NCI-H1417 treated with DMSO at 0.1 percent for 48 hours (cell line): ENCODE measurements at places on chromosomes 1 and 21.

- DNase-seq = peak; percentile 55
Observed at GRCh38 chr1:205456868-205457745, 1.3 kb upstream of the BLACAT1 start.

DNA sequence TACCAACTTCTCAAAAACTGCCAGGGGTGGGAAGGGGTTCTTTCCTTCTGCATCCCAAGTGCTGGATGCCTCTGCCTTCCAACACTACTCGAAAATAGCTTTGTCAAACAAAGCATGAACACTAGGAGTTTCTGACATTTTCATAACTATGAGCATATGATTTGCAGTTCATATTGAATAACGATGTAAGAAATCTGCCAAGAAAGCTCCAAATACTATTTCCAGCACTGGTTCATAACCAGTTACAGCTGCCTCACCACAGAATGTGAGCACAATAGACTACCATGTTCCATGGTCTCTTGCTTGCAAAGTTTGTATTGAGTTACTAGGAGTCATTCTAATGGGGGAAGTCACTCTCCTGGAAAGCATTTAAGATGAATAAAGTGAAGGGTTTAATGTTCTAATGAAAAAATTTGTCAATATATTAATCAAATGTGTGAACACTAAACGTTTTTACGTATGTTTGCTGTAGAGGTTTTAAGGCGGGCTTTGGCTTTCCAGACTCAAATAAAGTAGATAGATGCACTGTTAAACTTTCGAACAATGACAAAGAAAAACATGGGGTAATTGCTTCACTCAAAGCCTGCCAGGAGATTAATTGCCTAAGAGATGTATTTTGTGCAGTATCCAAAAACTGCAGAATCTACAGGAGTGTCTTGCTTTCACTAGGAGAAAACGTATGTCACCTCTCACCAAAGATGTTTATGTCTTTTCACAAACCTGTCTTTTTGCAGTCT, 78.6 kb upstream of the UBE2U start:
- no peak for DNase-seq

- DNase-seq = no peak
Observed at GRCh38 chr1:41958015-41958673, 39.4 kb upstream of the HIVEP3 start.

DNA sequence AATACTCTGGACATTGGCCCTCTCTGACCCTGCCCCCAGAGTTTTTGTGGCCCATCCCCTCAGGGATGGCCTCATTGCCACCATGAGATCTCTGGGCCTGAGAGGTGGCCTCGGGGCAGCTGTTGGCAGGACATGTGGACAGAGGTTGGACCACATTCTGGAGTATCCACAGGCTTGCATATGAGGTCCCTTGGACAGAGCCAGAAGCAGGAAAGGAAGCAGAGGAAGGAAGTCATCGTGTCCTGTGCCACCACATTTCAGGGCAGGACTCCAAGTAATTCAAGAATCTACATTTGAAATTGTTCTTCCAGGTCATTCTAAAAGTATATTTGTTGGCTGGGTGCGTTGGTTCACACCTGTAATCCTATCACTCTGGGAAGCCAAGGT, 95.9 kb upstream of the PPP2R5A start:
- DNase-seq = no peak

GRCh38 chr1:90175490-90176167, 180.7 kb downstream of the ZNF326 start:
- no peak for DNase-seq

DNA sequence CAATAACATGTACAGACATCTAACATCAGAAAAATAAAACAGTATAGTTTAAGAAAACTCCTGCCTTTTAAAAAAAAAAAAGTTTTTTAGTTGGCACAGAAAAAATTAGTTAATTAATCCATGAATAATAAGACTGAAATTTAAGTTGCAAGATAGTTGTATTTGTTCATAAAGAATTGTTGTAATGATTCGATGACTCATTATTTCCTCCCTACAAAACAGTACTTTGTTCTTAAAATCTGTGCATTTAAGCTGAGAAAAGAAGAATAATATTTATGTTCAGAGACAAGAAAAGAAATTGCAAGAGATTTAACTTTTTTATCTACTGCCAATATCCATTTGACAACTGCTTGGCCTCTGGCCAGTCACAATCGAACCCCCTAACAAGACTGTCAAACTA, 894.7 kb downstream of the ADGRL2 start:
- DNase-seq = no peak

- DNase-seq = no peak
Observed at GRCh38 chr1:200384818-200385390, 24.9 kb downstream of the ZNF281 start.

- DNase-seq = no peak
Observed at GRCh38 chr1:151282883-151283725, 1.0 kb downstream of the ZNF687 start.

GRCh38 chr1:228161866-228162265, 3.7 kb upstream of the IBA57 start:
- no peak for DNase-seq

DNA sequence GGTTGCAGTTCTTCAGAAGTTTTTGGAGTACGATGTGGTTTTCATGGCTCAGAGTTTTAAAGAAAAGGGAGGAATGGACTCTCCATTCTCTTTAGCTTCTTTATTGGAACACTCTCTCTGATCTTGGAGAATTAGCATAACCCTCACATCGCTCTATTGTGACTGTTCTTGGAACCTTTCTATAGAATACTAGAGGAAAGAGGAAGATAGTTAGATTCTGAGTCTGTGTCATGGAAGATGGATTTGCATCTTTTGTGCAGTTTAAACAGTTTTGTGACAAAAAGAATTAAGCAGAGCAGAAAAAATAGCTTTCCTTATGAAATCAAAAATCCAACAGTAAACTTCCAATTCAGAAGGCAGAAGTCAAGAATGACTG, 61.0 kb downstream of the KCNJ6 start:
- no peak for DNase-seq

DNA sequence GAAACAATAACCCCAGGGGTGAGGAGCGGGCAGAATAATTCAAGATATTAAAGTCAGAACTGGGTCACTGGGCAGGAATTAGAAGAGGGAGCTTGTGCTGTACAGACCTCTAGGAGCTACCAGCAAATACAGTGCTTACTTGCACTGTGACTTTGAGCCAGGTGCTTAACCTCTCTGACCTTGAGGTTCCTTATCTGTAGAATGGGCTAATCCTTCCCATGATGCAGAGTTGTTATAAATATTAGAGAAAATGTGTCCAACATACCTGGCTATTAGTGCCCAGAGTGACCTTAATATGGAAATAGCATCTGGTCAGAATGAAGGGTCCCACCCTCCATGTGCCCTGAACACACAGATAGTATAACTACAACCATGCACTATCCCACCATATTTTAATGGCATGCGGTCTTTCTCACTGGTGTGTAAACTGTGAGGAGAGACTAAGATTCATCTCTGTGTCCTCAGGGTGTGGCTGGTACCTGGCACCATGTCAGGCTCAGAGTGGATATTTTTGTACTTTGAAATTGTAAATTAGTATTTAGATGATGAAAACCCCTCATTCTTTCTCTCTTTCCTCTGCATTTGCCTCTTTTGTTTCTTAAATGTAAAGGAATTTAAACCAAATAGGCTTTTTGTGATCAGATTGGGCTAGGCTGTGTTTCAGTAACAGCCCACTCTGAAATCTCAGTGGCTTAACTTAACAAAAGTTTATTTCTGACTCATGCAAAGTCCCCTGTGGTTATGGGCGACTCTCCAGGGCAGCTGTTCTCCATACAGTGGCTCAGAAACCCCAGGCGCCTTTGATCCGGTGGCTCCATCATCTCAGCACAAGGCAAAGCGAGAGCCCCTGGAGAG, 60.0 kb upstream of the ROR1 start:
- DNase-seq = no peak

DNA sequence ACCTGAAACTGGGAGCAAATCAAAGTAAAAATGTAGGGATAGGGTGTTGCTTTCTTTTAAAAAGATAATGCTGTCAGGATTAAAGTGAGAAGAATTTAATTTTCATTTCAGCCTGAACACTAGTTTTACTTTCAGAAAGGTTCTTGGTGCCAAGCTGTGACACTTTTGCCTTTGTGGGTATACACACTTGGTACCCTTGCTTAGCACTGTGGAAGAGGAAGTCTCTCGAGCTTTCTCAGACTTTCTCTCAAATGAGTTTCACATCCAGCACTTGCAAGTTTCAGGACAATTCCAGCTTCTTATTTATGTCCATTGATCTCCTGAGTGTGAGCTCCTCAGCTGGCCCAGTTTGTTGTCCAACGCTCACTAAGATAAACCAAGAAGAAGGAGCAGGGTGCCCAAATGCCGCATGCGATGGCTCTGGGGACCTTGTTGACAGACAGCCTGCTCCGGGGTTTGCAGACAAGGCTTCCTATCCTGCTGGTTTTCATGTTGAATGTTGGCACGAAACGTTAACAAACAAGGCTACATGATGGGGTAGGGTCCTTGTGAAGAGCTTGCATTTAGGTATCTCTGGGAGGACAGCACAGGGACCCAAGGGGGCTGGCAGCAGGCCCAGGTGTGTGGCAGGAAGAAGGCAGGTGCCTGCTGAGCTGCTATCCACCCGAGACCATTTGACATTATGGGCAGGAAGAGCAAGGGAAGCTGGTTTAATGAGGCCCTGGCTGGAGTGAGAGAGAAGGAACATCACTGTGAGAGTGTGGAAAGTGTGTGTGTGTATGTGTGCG, 79.7 kb downstream of the POFUT2 start:
- DNase-seq = no peak

- no peak for DNase-seq
Observed at GRCh38 chr1:97243973-97244560, 522.5 kb downstream of the PTBP2 start.

- DNase-seq = no peak
Observed at GRCh38 chr21:16775076-16775475, 737.8 kb upstream of the CXADR start.

- no peak for DNase-seq
Observed at GRCh38 chr1:71882637-71883036, 399.7 kb downstream of the NEGR1 start.

DNA sequence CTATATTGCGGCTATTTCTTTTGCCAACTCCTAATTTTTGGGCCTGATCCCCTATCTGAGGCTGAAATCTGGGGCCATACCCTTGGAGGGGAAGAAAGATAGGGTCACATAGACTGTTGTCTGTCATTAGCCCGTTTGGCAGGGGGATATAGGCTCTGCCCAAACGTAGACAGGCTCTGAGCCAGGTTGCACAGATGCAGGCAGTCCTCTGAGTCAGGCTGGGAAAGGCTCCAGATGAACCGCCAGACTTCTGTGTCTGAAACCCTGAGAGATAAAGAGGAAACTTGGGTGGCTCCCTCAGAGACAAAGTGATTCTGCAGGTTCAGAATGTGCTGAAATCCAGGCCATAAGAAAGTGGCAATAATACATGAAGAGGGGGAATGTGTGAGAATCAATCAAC, 4.0 kb upstream of the CAP1 start:
- DNase-seq = no peak

DNA sequence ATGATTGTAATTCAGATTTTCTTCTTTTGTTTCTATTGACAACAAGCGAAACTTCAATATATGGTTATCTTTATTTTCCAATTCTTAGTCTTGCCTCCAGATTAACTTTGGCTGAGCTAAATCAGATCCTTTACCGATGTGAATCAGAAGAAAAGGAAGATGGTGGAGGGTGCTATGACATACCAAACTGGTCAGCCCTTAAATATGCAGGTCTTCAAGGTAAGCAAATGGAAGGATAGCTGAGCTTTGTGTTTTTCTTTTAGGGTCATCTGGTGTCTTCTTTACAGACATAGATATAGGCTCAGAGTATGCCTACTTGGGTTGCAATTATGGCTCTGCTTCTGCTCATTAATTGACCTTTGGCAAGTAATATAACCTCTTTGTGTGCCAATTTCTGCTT, 37.7 kb downstream of the AGL start:
- no peak for DNase-seq

DNA sequence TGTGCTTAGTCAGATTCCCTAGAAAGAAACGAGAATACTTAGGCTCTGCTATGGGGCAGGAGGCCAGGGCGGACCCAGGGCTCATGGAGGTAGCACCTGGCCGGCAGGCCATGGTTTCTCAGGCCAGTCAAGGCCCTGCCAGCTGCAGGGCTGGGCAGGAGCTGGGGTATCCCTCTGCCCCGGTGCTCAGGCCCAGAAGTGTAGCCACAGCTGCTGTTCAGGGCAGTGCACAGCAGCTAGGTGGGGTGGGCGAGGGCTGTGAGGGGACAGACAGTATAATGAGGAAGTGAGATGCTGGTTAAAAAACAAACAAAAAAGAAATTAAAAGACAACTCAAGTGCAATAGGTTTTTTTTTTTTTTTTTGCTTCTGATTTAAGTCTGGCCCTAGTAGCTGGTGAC, 34.0 kb upstream of the EDN2 start:
- DNase-seq = no peak

GRCh38 chr1:47913225-47913823, 83.9 kb downstream of the TRABD2B start:
- no peak for DNase-seq

DNA sequence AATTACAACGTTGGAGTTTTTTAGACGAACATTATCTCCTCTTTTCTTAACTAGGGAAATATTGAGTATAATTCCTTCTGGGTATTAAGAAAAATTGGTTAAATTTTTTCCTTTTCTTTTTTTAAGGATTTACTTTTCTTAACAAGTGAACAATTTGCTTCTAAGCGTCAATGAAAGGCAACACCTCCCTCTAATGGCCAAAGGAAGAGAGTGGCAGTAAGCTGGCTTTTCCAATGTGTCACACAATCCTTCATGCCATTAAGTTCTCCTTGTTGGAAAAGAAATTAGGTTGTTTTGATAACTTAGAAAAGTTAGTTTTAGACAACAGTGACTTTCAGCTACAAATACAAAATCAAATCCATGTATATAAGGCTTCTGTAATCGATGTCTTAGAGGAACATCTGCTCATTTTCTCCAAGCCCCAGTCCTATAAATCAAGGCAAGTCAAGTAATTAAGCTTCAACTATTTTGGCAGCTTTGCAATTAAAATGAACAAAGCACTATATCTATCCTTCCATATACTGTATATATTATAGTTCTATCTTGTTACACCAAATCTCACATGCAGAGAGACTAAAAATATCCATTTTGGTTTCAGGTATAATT, 62.8 kb downstream of the EDEM3 start:
- DNase-seq = peak; percentile 3

DNA sequence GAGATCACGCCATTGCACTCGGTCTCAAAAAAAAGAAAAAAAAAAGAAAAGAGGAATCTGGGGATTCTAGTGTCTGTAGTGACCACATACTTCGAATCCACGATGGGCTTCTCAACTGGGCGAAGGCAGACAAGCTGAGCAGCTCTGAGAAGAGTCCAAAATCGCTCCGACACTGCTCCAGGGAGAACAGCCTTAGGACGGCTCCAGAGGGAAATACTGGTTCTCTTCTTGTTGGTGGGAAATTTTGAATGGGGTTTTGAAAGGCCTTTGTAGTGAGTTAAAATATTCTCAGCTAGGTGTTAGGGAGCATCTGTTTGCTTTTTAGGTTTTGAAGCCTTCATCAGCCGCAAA, 18.3 kb upstream of the HJV start:
- DNase-seq = no peak

- DNase-seq = no peak
Observed at GRCh38 chr1:187883356-187883755, 1054.6 kb downstream of the PLA2G4A start.

GRCh38 chr1:166297993-166298392, 131.2 kb upstream of the FAM78B start:
- DNase-seq = no peak

- DNase-seq = no peak
Observed at GRCh38 chr1:38950553-38950952, 8.9 kb upstream of the RHBDL2 start.
